ENCODE measurements at places on chromosomes 5 and 9. TPM values are rescaled to one million over a fixed set of nuclear protein-coding genes. Genes with fewer than 3 reads are reported as not detected.

GRCh38 chr5:171647904-171648260 is 137.7 kb upstream of the SMIM23 start:
- peaks cover 12% of the 10 kb centered on the region for H3K27me3 ChIP-seq
- no peaks in the 10 kb centered on the region for H3K36me3 ChIP-seq
- no peak overlapping the region for H3K4me3 ChIP-seq
- H3K4me1 ChIP-seq: no peaks in the 10 kb centered on the region
- DNase-seq: no peak
- H3K27ac ChIP-seq: no peak overlapping the region

DNA sequence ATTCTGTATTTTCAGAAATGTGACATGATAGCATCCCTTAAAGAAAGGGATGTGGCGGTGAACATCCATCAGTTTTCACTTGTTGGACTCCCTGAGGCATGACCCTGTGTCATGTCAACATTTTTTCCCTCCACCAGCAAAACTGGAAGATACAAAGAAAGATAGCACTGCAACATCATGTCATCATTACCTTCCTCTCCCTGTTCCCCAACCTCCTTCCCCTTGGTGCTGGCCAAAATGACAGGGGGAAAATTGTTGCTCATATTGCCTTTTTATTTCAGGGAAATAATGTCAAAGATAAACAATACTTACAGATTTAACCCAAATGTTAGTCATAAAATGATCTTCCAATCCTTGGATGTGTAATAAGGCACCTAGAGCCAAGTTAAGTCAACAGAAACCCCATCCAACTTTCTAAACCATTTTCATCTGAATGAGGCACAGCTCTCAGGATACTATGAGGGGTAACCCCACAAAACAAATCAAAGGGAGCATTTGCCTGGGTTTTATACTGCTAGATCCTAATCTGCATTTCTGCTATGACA is 644.3 kb downstream of the ACTL7B start:
- no peak for DNase-seq
- no peak overlapping the region for H3K4me3 ChIP-seq
- no peaks in the 10 kb centered on the region for H3K4me1 ChIP-seq
- no peak overlapping the region for H3K27ac ChIP-seq
- H3K27me3 ChIP-seq: no peaks in the 10 kb centered on the region
- H3K36me3 ChIP-seq: no peaks in the 10 kb centered on the region

- DNase-seq: no peak
- no peaks in the 10 kb centered on the region for H3K27me3 ChIP-seq
- H3K4me1 ChIP-seq: peaks cover 76% of the 10 kb centered on the region
- H3K4me3 ChIP-seq: peak overlapping the region; percentile 62
Observed at GRCh38 chr5:142925795-142926194, 155.6 kb downstream of the ARHGAP26 start.

- no peak for DNase-seq
- peaks cover 6% of the 10 kb centered on the region for H3K36me3 ChIP-seq
- no peak overlapping the region for H3K4me3 ChIP-seq
- H3K4me1 ChIP-seq: no peaks in the 10 kb centered on the region
- no peak overlapping the region for H3K27ac ChIP-seq
Observed at GRCh38 chr5:234450-234849, 16.3 kb downstream of the SDHA start.

GRCh38 chr9:135359764-135360163 is 119.8 kb upstream of the PPP1R26 start:
- H3K27me3 ChIP-seq: no peaks in the 10 kb centered on the region
- H3K27ac ChIP-seq: no peak overlapping the region
- H3K4me3 ChIP-seq: no peak overlapping the region
- H3K36me3 ChIP-seq: no peaks in the 10 kb centered on the region
- DNase-seq: no peak

GRCh38 chr9:125472562-125472925 is 210.9 kb downstream of the GAPVD1 start:
- no peak for DNase-seq
- H3K27me3 ChIP-seq: no peaks in the 10 kb centered on the region
- no peaks in the 10 kb centered on the region for H3K36me3 ChIP-seq
- H3K27ac ChIP-seq: no peak overlapping the region
- no peak overlapping the region for H3K4me3 ChIP-seq

DNA sequence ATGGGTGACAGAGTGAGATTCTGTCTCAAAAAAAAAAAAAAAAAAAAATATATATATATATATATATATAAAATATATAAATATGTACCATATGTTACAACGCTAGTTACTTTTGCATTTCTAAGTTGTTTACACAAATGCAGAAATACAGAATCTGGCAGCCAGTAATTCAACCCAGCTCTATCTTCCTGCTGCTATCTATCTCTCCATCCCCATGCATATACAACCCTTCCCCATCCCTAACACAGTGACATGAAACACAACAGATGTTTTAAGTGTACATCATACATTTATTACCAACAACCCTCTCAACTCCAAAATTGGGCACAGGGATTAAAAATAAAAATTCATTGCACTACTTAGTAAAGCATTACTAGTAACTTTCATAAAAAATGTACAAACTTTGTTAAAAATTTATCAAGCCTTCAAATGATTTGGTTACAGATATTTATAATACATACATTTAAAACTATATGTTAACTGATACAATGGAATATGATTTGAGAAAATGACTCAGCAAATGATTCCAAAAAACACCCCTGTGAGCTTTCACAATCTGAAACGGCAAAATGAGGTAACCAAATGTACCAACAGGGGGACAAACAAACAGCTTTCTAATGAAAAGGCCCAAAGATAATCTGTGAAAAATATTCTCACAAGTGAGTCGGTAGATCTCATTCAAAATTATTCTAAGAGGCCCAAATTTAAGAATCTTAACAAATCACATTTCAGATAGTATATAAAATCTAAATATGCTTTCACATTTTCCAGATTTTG is 63.8 kb downstream of the RNF38 start:
- H3K4me1 ChIP-seq: no peaks in the 10 kb centered on the region
- no peaks in the 10 kb centered on the region for H3K27me3 ChIP-seq
- no peak overlapping the region for H3K4me3 ChIP-seq
- peaks cover 18% of the 10 kb centered on the region for H3K36me3 ChIP-seq

The BNC2 gene
- 1.0 TPM for total RNA-seq

DNA sequence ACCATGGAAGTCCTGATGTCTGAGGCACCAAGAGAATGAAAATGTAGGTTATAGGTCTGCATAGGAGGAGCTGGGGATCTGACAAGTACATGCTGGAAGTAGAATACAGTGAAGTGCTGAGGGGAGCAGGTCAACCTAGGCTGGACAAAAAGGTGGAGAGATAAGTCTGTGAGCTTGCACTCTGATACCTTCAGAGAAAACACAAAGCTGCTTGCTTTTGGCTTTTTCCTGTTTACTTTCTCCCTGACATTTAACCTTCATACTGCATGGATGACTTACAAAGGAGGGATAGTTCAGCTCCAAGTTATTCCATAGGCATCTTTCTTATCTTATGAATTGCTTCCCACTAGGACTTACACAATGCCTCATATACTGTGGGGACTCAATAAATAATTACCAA is 256.7 kb upstream of the NREP start:
- no peaks in the 10 kb centered on the region for H3K36me3 ChIP-seq
- H3K27ac ChIP-seq: no peak overlapping the region
- no peak overlapping the region for H3K4me3 ChIP-seq
- peaks cover 4% of the 10 kb centered on the region for H3K27me3 ChIP-seq
- DNase-seq: no peak
- H3K4me1 ChIP-seq: no peaks in the 10 kb centered on the region

GRCh38 chr5:14379739-14380497 is 201.7 kb upstream of the OTULINL start:
- H3K4me3 ChIP-seq: no peak overlapping the region
- no peak for DNase-seq
- no peak overlapping the region for H3K27ac ChIP-seq

GRCh38 chr5:135975122-135975521 is 20.3 kb upstream of the LECT2 start:
- no peak overlapping the region for H3K27ac ChIP-seq
- H3K4me1 ChIP-seq: no peaks in the 10 kb centered on the region
- no peaks in the 10 kb centered on the region for H3K36me3 ChIP-seq
- peaks cover 62% of the 10 kb centered on the region for H3K27me3 ChIP-seq
- no peak overlapping the region for H3K4me3 ChIP-seq

DNA sequence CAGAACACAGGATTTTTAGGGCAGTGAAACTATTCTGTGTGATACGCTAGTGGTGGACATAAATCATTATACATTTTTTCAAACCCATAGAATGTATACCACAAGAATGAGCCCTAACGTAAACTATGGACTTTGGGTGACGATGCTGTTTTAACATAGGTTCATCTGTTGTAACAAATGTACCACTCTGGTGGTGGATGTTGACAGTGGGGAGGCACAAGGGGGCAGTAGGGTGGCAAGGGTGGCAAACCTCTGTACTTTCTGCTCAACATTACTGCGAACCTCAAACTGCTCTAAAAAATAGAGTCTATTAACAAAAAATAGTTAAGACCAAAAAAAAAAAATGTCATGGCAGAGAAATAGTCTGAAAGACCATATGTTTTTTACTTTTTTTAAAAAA is 9.1 kb upstream of the MVB12B start:
- H3K36me3 ChIP-seq: no peaks in the 10 kb centered on the region
- no peaks in the 10 kb centered on the region for H3K4me1 ChIP-seq
- peaks cover 8% of the 10 kb centered on the region for H3K27me3 ChIP-seq
- no peak for DNase-seq
- H3K4me3 ChIP-seq: no peak overlapping the region
- H3K27ac ChIP-seq: no peak overlapping the region

Data from natural killer cell treated with Interleukin-12 subunit alpha and Interleukin-12 subunit beta and Interleukin-15 and Interleukin-18, amount 100 ng/mL, for 72 hours (primary cell).